ENCODE measurements at places on chromosomes 16 and 17. TPM values are rescaled to one million over a fixed set of nuclear protein-coding genes. Genes with fewer than 3 reads are reported as not detected.

- no peak for DNase-seq
These were observed 30.1 kb downstream of the USP22 start for GRCh38 chr17:21012736-21013135.

DNA sequence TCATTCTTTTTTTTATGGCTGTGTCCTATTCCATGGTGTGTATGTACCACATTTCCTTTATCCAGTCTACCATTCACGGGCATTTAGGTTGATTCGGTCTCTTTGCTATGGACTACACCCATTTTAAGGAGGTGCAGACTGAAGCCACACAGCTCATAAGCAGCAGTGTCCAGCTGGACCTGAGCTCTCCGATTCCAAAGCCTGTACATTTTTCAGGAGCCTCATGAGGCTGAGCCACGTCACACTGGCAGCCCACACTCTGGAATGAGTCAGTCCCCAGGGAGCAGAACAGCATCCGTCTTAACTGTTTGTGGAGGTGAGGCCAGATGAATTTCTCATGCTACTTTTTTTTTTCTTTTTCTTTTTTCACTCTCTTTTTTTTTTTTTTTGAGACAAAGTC is 116.1 kb downstream of the C16orf95 start:
- DNase-seq = no peak

- no peak for DNase-seq
These were observed 56.1 kb upstream of the MED13 start for GRCh38 chr17:62121025-62121730.

- DNase-seq = peak; percentile 70
These were observed 5.9 kb downstream of the TBX6 start for GRCh38 chr16:30085820-30086219.

GRCh38 chr16:19497176-19497575 is 24.7 kb downstream of the GDE1 start:
- no peak for DNase-seq

- DNase-seq = peak; percentile 97
These were observed 325.4 kb downstream of the SEC14L1 start for GRCh38 chr17:77466140-77466539.

DNA sequence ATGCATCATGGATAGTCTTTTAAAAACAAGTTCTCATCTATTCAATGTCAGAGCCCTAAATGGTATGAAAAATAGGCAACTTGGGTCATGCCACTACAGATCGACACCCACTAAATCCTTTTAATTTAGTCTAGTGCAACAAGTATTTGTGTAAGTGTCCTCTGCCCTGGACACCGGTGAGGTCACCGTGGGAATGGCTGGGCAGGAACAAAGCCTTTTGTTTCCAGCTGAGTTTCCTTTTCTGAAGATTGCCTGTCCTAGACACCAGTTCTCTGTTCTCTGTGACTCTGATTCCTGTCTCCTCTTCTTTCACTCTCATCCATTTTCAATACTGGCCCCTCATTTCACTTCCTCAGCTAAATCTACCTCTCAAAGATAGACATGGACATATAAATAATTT is 446.5 kb downstream of the MAF start:
- DNase-seq = no peak

DNA sequence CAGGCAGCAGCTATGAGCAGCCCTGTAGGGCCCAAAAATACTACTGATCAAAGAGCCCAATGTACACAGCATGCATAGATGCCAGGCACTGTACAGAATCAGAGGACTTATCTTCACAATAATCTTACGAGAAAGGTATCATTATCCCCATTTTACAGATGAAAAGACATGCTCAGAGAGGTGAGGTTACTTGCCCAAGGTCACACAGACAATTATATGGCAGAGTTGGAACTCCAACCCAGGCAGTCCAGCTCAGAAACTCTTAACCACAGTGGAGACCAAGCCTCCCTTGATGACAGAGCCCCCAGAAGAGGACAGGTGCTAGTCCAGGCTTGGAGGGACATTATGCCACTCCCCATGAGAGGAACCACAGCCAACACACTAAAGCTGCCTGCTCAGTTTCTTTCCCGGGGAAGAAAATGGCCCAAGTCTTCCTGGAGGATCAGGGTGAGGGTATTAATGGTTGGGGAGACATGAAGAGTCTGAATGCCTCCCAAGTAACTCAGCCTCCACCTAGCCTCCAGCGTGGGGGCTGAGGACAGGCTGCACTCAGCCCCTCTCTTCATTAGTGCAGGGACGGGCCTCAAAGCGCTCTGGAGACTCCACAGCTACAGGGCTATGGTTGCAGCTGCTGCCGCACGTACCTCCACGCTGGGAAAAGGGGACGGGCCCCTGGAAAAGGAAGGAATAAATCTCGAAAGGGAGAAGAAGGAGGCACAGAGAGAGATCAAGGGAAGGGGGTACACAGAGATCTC is 826 bp downstream of the UNC119 start:
- peak; percentile 73 for DNase-seq

- no peak for DNase-seq
These were observed 4.7 kb upstream of the PRKAR1A start for GRCh38 chr17:68507576-68507975.

DNA sequence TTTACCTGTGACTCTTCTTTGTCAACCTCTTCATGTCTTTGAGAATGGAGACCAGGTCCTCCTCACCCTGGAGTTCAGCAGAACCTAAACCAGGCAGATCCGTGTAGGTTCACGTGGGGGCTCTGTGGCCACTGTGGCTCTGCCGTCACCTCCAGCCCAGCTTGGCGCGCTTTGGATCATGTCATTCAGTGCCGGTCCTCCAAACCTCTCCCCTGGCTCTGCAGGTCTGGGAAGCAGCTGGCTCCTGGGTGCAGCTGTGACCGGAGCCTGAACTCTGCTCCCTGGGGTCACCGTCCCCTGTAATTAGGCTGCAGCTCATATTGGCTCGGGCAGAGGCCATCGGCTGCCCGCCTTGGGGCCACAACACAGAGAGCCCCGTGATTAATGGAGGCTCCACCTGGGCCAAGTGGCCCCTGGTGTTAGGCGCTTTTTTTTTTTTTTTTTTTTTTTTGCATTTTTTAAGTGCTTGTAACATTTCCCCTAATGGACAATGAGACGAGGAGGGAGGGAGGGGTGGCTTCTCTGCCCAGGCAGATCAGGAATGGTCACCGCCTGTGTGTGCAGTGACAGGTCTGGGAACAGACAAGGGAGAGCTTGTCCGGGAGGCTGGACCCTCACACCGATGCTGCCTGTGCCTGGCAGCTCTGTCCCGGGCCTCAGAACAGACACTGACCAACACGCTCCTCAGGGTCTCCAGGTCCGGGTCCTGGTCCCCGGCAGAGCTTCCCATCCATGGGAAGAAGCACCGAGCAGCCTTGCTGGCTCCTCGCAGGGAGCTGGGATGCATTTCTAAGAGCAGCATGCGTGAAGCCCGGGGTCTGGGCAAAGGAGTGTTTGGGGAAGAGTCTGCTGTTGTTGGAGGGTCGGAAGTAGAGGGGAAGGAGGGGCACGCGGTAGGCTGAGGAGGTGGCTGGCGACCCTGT is 247.9 kb downstream of the SEC14L1 start:
- DNase-seq = no peak

DNA sequence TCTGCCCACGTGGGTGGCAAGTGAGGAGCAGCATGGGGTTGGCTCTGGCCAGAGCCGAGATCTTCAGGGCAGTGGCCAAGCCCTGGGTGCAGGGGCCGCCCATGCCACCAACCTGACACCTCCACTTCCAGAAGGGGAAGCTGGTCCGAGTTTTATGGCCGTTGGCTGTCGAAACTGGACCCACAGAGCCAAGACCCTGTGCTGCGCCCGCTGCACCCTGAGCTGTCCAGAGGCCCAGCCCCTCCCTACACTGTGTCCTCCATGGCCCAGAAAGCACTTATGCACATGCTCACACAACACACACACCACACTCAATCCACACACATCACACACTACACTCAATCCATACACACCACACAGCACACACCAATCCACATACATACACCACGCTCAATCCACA is 33.9 kb upstream of the RPTOR start:
- no peak for DNase-seq

WNT3 gene
- 18.7 TPM for total RNA-seq

XAF1 gene
- 0.16 TPM for total RNA-seq

KRTAP2-2 gene
- not detected for total RNA-seq

HOXB7 gene
- total RNA-seq = not detected

Measured in endodermal cell (in vitro differentiated cells).